ENCODE measurements at places on chromosomes 13 and 19. TPM values are rescaled to one million over a fixed set of nuclear protein-coding genes. Genes with fewer than 3 reads are reported as not detected.

DNA sequence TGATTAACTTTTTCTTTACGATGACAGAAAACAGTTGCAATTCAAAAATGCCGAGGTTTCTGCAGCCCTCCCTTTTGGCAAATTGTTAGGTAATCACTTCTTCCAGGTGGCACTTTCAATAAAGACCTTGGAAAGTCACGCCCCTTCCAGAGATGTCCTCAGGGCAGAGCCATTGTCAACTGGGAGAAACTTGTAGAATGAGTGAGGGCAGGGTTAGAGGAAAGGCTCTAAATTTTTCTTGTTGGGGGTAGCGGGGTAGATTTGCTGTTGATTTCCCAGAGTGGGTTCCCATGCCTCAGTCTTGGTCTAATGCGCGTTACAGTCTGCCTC lies 421.1 kb downstream of the FGF9 start:
- no peak overlapping the region for H3K4me3 ChIP-seq
- no peak for DNase-seq
- H3K36me3 ChIP-seq, result peaks cover 3% of the 10 kb centered on the region
- H3K4me1 ChIP-seq, result peaks cover 24% of the 10 kb centered on the region
- no peaks in the 10 kb centered on the region for H3K27me3 ChIP-seq
- peak overlapping the region; percentile 85 for H3K27ac ChIP-seq

- no peak overlapping the region for H3K27ac ChIP-seq
- peaks cover 18% of the 10 kb centered on the region for H3K36me3 ChIP-seq
- H3K27me3 ChIP-seq, result no peaks in the 10 kb centered on the region
- H3K4me3 ChIP-seq, result peak overlapping the region; percentile 22
Observed at GRCh38 chr19:23118400-23118799, 1.6 kb downstream of the ZNF730 start.

GRCh38 chr13:31427151-31428100 lies 227.7 kb downstream of the B3GLCT start:
- DNase-seq, result no peak
- H3K36me3 ChIP-seq, result no peaks in the 10 kb centered on the region
- peaks cover 8% of the 10 kb centered on the region for H3K4me1 ChIP-seq
- H3K27me3 ChIP-seq, result peaks cover 13% of the 10 kb centered on the region
- no peak overlapping the region for H3K27ac ChIP-seq

- H3K27me3 ChIP-seq, result no peaks in the 10 kb centered on the region
- H3K27ac ChIP-seq, result no peak overlapping the region
- no peak overlapping the region for H3K4me3 ChIP-seq
- H3K4me1 ChIP-seq, result peaks cover 11% of the 10 kb centered on the region
- no peak for DNase-seq
Observed at GRCh38 chr13:50303963-50304721, 288.9 kb downstream of the KCNRG start.

GRCh38 chr13:85379433-85379832 lies 419.8 kb downstream of the SLITRK6 start:
- peaks cover 5% of the 10 kb centered on the region for H3K4me1 ChIP-seq
- no peak overlapping the region for H3K27ac ChIP-seq
- DNase-seq, result no peak
- H3K36me3 ChIP-seq, result no peaks in the 10 kb centered on the region
- H3K27me3 ChIP-seq, result no peaks in the 10 kb centered on the region

GRCh38 chr13:24076109-24076508 lies 84.4 kb upstream of the SPATA13 start:
- no peak for DNase-seq
- no peak overlapping the region for H3K27ac ChIP-seq
- no peaks in the 10 kb centered on the region for H3K27me3 ChIP-seq
- no peaks in the 10 kb centered on the region for H3K4me1 ChIP-seq

The ZNF8 gene
- total RNA-seq, result 22.1 TPM

The TFPT gene
- 20.7 TPM for total RNA-seq

The ZNF625 gene
- 24.4 TPM for total RNA-seq
